Activated CD4-positive, alpha-beta T cell treated with anti-CD3 and anti-CD28 coated beads, Interleukin-2, amount 10 ng/mL, durations not matched to agents 24 days and 14 days (primary cell): ENCODE measurements at places on chromosomes 4 and X. TPM values are rescaled to one million over a fixed set of nuclear protein-coding genes. Genes with fewer than 3 reads are reported as not detected.

DNA sequence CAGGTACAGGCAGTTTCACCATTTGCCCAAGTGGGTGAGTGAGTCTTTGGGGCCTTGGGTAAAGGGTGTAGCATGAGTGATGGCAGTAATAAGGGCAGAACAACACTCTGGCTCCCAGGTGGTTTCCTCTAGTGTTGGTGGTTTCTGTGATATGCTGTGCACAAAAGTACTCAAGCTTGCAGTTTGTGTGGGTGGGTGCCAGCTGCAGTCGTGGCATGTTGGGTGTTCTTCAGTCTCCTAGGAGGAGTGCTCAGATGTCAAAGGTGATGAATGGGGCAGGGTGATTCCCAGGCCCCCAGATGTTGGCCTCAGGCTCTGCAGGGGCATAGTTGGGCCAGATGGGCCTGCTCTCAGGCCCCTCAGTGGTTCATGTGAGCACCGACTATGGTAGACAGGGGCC, 166.1 kb upstream of the KLF8 start:
- H3K27ac ChIP-seq = no peak overlapping the region
- DNase-seq = no peak
- H3K4me1 ChIP-seq = peaks cover 5% of the 10 kb centered on the region

DNA sequence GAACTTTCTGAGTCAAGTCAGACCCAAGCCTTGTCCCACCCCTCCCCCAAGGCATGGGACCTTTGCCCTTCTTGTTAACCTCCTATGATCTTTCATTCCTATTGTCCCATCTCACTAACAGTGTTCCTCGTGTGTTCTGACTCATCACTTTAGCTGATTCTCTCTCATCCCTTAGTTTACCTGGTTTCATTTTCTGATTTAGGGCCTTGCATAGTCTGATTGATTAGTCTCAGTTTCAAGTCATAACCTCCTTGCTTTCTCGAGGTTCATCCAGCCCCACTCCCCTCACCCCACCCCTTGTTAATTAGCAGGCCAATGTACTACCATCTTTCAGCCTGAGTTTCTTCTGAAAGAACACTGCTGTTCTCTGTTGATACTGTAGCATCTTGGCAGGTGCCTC, 517.4 kb downstream of the RPA4 start:
- H3K36me3 ChIP-seq = no peaks in the 10 kb centered on the region
- H3K27ac ChIP-seq = peak overlapping the region; percentile 81
- H3K27me3 ChIP-seq = no peaks in the 10 kb centered on the region

DNA sequence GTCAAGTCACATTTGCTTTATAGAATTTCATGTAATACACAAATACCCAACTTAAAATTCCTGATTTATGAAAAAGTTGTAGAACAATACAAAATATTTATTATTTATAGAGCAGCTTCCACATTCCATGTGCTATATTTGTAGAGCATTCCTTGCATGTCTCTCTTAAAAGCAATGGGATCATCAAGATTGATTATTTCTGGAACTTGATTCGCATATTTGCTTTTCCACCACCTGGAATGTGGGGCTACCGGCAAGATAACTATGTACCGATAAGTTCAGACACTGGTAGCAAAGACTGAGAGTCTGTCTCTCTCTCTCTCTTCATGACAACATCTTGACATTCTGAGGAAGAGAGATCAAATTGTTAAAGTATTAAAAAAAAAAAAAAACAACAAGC, 59.3 kb downstream of the MAPK10 start:
- no peaks in the 10 kb centered on the region for H3K36me3 ChIP-seq
- no peak overlapping the region for H3K27ac ChIP-seq
- DNase-seq = no peak
- H3K4me1 ChIP-seq = no peaks in the 10 kb centered on the region
- H3K27me3 ChIP-seq = no peaks in the 10 kb centered on the region

DNA sequence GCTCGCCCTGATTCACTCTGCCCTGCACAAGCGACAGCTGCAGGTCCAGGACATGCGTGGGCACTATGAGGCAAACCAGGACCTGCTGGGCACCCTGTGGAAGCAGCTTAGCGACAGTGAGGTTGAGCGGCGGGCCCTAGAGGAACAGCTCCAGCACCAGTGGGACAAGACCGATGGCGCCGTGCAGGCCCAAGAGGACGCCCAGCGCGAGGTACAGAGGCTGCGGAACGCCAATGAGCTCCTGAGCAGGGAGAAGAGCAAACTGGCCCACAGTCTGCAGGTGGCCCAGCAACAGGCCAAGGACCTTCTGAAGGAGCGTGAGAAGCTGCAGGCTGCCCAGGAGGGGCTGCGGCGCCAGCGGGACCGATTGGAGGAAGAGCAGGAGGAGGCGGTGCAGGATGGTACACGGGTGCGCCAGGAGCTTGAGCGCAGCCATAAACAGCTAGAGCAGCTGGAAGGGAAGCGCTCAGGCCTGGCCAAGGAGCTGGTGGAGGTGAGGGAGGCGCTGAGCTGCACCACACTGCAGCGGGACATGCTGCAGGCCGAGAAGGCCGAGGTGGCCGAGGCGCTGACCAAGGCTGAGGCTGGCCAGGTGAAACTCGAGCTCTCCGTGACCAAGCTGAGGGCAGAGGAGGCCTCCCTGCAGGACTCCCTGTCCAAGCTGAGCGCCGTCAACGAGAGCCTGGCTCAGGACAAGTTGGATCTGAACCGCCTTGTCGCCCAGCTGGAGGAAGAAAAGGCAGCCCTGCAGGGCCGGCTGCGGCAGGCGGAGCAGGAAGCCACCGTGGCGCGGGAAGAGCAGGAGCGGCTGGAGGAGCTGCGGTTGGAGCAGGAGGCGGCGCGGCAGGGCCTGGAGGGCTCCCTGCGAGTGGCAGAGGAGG, 12.8 kb downstream of the SMIM10L2A start:
- no peak overlapping the region for H3K27ac ChIP-seq
- H3K4me1 ChIP-seq = peaks cover 10% of the 10 kb centered on the region
- H3K36me3 ChIP-seq = no peaks in the 10 kb centered on the region
- no peak overlapping the region for H3K4me3 ChIP-seq

DNA sequence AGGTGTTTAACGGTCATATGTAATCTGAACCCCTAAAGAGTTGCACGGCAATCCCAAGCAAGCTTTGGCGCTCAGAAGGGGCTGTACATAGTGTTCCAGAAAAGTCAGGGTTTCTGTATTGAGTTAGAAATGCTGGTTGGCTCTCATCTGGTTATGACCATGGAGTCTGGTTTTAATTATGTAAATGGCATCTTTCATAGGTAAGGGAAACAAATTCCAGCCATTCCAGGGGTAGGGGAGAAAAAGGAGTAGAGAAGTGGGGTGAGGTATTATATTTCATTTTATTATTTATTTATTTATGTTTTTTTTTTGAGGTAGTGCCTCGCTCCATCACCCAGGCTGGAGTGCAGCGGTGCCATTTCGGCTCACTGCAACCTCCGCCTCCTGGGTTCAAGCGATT, 15.9 kb downstream of the KLF3 start:
- peaks cover 6% of the 10 kb centered on the region for H3K27me3 ChIP-seq
- no peak for DNase-seq
- H3K36me3 ChIP-seq = peaks cover 19% of the 10 kb centered on the region
- peaks cover 24% of the 10 kb centered on the region for H3K4me1 ChIP-seq
- no peak overlapping the region for H3K4me3 ChIP-seq

SLC7A11 gene
- total RNA-seq = 1.8 and 1.9 TPM in 2 replicates

DNA sequence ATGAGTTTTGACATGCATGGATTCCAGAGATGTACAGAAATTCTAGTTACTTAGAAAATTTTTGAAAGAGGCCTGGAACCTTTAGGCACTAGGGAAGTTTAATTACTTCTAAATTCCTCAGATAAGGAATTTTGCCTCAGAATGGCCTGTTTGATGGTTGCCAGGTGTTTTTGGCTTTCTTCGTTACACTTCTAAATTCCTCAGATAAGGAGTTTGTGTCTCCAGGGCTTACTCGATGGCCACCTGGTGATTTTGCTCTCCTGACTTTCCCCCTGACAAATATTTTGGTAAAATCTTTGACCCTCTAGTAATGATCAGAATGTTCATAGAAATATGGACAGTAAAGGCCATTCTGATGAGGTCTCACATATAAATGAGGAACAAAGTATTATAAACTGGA, 64.3 kb downstream of the BEX3 start:
- DNase-seq = no peak
- no peak overlapping the region for H3K27ac ChIP-seq
- no peaks in the 10 kb centered on the region for H3K27me3 ChIP-seq
- no peaks in the 10 kb centered on the region for H3K36me3 ChIP-seq
- no peak overlapping the region for H3K4me3 ChIP-seq

- H3K27ac ChIP-seq = no peak overlapping the region
- no peaks in the 10 kb centered on the region for H3K4me1 ChIP-seq
- H3K36me3 ChIP-seq = no peaks in the 10 kb centered on the region
- H3K27me3 ChIP-seq = peaks cover 6% of the 10 kb centered on the region
- DNase-seq = no peak
Measured at GRCh38 chrX:119155416-119156035, 27.9 kb upstream of the KIAA1210 start.

TSPAN5 gene
- total RNA-seq = 30.4 and 30.7 TPM in 2 replicates

DNA sequence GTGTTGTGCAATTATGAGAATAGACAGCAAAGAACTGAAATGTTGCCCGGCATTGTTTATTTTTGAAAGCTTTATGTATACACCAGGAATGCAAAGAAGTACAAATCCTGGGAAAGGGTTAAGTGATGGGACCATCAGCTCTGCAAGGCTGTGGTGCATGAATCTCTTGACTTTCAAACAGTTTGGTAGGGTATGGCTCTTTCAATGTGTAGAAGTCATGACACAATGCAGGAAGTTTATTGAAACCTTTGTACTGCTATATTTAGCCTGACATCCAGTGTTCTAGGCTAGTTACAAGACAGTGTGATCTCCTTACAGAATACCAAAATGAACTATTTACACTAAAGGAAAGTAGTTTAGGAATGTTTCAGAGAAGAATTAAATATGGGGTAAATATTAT, 206.8 kb upstream of the HAND2 start:
- H3K36me3 ChIP-seq = no peaks in the 10 kb centered on the region
- H3K27me3 ChIP-seq = no peaks in the 10 kb centered on the region
- H3K27ac ChIP-seq = no peak overlapping the region
- DNase-seq = no peak
- H3K4me1 ChIP-seq = no peaks in the 10 kb centered on the region

GRCh38 chr4:97394653-97395052, 748.6 kb downstream of the STPG2 start:
- H3K27me3 ChIP-seq = no peaks in the 10 kb centered on the region
- H3K36me3 ChIP-seq = no peaks in the 10 kb centered on the region
- H3K4me3 ChIP-seq = no peak overlapping the region
- H3K4me1 ChIP-seq = no peaks in the 10 kb centered on the region
- no peak for DNase-seq
- no peak overlapping the region for H3K27ac ChIP-seq

- H3K4me3 ChIP-seq = no peak overlapping the region
- no peaks in the 10 kb centered on the region for H3K27me3 ChIP-seq
- no peak for DNase-seq
- H3K27ac ChIP-seq = no peak overlapping the region
- no peaks in the 10 kb centered on the region for H3K36me3 ChIP-seq
Measured at GRCh38 chr4:162705130-162705803, 461.4 kb downstream of the NAF1 start.

DNA sequence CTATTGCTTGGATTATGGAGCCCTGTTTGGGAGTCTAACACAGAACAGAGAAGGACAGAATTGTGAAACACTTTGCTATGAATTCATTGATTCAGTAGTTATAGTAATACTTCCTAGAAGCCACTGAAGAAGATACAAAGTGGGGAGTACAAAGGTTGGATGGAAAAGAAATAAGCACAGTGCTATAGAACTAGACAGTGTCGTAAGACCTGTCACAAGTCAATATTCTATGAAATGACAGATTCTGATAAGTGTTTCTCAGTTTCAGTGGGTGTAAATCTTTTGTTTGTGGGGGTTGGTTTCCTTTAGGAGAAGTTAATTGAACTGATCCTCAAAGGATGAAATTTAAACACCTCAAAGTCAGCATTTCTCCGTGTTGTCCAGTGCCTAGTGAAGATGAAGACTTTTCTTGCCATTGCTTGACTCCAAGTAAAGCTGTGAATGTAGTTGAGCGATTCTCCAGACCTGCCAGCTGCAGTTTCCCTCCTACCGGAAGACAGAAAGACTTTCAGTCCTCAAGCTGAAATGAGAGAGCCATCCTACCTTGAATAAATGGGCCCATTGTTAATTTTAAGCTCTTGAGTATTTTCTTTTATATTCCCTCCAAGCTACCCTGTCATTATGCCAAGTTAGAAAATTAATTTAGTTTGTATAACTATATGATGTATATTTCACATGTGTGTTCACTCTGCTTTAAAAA, 7.9 kb downstream of the PDLIM5 start:
- DNase-seq = no peak
- no peak overlapping the region for H3K4me3 ChIP-seq
- no peak overlapping the region for H3K27ac ChIP-seq
- H3K4me1 ChIP-seq = peaks cover 5% of the 10 kb centered on the region
- peaks cover 3% of the 10 kb centered on the region for H3K36me3 ChIP-seq
- no peaks in the 10 kb centered on the region for H3K27me3 ChIP-seq

GRCh38 chrX:25005382-25006185, 10.2 kb downstream of the ARX start:
- no peak overlapping the region for H3K4me3 ChIP-seq
- DNase-seq = no peak
- peaks cover 3% of the 10 kb centered on the region for H3K36me3 ChIP-seq
- H3K27me3 ChIP-seq = peaks cover 58% of the 10 kb centered on the region

DNA sequence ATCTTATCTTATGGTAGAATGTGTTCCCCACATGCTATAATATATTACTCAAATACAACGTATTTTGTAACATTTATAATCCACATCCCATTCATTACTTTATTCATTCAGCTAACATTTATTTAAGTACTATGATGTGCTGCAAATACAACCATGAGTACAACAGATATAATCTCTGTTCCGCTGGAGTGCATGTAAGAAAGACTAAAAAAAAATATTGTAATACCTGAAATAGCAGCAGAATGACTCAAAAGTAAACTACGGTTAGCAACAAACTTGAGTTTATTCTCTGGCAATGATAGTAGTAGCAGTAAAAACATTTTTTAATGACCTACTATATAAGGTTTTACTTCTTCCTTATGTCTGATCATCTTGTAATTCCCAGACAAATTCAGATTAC, 1776.3 kb downstream of the STIM2 start:
- no peak overlapping the region for H3K4me3 ChIP-seq
- DNase-seq = no peak
- H3K4me1 ChIP-seq = no peaks in the 10 kb centered on the region
- no peak overlapping the region for H3K27ac ChIP-seq
- no peaks in the 10 kb centered on the region for H3K36me3 ChIP-seq

DNA sequence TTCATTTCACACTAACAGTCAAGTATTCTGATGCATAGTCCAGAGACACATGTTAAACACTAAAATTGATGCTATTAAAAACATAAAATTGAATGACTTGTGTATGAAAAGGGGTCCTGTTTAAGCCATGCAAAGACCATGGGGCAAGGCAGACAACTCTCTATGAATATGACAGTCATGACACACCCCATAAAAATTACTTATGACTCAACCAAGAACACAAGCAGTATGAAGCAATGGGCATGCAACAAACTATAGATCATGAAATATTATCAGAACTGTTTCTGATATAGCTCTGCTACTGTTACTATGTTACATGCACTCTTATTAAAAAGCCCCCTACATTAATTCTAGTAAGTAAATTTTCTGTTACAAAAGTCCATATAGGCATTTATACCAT, 57.5 kb upstream of the ZCCHC13 start:
- no peaks in the 10 kb centered on the region for H3K27me3 ChIP-seq
- H3K36me3 ChIP-seq = peaks cover 21% of the 10 kb centered on the region
- no peak overlapping the region for H3K27ac ChIP-seq
- no peaks in the 10 kb centered on the region for H3K4me1 ChIP-seq
- H3K4me3 ChIP-seq = no peak overlapping the region
- no peak for DNase-seq

TEX13D gene
- total RNA-seq = not detected in 2 replicates
